Activated T-cell treated with anti-CD3 and anti-CD28 coated beads, Interleukin-2, amount 50 U/mL, for 72 hours (primary cell): ENCODE measurements at places on chromosomes 5 and 9.

- no peak for DNase-seq
These were observed 353.5 kb downstream of the FBXL17 start for GRCh38 chr5:108028412-108028811.

DNA sequence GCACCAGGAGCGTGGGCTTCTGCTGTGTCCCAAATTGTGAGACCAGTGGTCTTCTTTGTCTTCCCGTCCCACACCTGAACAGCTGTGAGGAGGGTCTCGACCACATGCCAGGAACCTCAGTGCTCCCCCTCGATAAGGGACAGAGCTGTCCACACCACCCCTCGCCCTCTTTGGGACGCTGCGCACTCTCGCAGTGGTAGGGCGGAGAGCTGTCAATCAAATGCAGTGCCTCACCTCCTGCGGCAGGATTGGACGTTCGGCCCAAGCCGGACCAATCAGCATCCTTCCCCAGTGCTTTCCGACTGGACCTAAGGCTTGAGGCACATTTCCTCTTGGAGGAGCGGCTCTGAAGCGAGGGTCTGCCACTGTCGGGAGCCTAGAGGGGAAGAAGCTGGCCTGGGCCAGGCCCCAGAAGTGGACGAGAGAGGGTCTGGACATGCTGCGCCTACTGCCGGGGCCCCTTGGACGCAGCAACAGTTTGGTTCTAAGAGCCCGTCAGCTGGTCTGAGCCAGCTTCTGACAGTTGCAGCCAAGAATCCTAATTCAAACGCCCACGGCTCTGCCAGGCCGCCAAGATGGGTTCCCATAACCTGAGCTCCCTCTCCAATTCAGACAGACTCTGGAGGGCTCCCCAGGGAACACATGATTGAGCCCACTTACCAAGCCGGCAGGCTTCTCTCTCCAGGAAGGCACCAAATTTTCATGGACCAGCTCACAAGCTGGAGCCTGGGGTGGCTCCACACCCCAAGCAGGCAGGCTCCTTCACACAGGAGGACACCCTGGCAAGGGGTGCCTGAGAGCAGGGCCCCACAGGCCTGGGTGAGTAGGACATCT, 28.1 kb upstream of the ADAMTS2 start:
- no peak for DNase-seq

GRCh38 chr9:113828221-113828620, 47.9 kb upstream of the ZNF618 start:
- DNase-seq, result no peak

DNA sequence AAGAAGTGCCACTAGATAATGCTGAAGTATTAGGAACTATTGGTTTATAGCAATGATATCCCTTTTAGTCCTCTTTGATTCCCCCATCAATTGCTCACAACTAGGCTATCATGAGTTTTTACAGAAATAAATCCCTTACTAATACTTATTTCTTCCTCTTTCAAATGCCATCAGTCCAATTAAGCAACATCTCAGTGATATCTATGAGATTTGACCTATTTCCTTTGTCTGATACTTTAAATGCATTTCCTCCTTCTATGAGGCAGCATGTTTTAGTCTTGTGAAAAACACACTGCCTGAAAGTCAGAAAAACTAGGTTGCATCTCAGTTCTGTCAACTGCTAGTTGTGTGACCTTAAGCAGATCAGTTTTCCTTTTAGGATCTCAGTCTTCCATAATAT, 101.6 kb downstream of the FBXW11 start:
- DNase-seq, result no peak

GRCh38 chr9:112015736-112016135, 119.1 kb downstream of the UGCG start:
- no peak for DNase-seq

DNA sequence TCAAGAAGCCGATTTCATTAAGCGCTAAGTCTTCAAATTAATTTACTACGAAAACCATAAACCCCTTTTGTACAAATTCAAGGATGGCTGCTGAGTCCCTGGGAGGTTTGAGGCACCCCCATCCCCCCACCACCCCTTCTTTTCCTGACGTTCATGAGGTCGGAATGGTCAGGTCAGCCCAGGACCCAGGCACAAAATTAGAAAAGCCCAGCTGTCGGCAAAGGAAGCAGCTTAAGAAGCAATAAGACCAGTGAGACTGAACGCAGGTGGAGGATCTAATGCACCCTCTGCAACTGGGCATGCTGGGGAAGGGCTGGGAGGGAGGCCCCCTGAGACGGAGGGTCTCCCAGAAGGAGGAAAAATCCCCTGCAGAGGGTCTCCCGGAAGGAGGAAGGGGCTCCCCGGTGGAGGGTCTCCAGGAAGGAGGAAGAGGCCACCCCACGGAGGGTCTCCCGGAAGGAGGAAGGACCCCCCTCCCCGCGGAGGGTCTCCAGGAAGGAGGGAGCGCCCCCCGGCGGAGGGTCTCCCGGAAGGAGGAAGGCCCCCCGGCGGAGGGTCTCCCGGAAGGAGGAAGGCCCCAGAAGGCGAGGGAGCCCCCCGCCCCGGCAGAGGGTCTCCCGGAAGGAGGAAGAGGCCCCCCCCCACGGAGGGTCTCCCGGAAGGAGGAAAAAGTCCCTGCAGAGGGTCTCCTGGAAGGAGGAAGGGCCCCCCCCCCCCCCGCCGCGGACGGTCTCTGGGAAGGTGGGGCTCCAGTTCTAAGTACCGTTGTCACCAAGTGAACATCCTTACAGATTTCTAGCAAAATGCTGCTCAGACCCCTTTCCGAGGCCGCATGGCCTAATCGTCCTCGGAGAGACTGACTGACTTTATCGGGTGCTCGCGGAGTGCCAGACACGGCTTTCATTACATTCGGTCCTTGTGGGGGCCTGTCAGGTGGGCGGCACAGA, 74.4 kb upstream of the FCN1 start:
- DNase-seq, result no peak

DNA sequence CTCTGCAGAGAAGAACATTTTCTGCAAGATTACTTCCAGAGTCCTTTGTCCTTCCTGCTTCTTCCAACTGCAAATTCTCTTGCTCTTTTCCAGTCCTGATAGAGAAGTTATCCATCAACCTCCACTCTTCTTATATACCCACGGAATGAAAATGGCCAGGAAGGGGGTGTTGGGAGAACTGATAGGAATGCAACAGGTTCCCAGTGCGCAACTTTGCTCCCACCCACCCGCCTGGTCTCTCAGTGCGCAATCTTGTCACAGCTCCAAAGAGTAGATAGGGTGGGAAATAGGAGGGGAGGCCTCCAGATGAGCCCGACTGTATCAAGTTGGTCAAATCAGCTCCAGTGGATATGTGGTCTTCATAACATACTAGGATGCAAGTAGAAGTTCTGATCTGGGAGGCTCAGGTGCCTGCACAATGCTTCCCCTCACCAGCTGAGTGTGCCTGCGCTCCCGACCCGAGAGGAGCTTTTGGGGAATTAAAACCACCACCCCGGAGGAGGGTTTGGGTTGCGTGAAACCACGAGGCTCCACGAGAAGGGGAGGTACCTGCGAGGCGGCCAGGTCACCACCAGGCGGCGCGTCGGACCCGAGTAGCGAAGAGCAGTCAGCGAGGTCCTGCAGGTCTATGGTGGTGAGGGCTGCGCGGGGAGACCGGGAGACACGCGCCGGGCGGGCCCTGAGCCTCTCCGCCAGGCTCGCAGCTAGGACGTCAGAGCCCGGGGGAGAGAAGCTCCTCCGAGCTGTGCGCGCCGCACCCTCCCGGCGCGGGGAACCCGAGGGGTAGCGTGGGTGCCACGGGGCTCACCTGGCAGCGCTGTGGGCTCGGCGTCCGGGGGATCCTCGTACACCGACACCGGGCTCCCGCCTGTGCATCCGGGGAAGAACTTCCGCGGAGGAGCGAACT, 835 bp downstream of the MCIDAS start:
- peak; percentile 85 for DNase-seq

DNA sequence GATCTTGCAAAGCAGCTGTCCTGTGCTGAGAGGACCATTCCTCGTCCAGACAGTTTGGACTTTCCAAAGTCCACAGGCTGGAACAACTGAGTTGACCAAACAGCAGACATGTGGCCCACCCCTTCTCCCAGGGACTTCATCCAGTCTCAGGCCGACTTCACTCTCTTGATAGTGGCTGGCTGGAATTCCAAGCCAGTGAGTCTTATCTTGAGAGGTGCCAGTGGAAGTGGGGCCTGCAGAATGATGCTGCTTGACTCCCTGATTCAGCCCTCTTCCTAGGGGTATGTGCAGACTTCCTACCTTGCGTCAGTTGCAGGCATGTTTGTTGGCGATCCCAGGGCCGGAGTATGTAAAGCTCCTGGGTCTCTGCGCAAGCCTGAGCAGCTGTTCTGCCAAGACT, 131.4 kb upstream of the TSLP start:
- DNase-seq, result no peak

DNA sequence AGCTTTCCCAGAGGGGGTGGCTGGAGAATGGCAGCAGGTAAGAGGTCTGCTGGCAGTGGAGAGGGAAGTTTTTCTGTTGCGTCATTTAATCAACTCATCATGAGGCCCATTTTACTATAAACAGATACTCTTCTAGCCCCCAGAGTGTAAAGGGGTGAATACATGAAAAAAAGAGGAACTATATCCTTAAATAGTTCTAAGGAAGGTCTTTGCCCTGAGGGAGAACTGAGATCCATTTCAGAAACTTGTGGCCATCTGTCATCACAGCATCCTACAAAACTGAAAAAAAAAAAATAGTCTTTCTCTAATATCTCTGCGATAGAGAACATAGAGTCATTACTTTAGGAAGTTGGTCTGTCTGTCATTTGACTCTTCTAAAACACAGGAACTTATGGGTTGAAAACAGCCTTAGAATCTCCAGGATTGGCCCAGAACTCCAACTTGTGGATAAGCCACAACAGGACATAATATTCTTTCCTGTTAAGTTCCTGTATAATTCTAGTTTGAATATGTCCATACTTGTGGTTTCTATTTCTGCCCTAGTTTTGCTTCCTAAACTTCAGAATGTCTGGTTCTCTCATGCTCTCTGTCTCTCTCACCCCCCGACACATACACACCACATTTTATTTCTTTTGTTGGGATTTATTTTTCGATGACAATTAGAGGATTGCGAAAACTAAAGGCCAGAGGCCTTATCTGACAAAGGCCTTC, 238.5 kb upstream of the PIK3R1 start:
- no peak for DNase-seq

- DNase-seq, result no peak
These were observed 176.3 kb downstream of the NPR3 start for GRCh38 chr5:32887390-32887789.

DNA sequence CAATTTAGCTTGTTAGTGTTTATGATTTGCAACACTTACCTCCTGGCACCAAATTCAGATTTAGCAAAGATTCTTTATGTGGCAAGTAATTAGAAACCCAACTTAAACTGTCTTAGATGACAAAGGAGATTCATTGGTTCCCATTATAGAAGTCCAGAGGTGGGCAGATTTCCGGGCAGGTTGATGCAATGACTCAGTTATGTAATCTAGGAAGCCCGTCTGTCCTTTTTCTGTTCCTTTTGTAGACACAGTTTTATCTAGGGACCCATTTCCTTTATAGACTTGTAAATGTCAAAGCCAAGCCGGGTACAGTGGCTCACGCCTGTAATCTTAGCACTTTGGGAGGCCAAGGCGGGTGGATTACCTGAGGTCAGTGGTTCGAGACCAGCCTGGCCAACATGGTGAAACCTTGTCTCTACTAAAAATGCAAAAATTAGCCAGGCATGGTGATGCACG, 20.3 kb upstream of the ANKRD33B start:
- DNase-seq, result no peak
